ENCODE measurements at places on chromosomes 5 and 9.

DNA sequence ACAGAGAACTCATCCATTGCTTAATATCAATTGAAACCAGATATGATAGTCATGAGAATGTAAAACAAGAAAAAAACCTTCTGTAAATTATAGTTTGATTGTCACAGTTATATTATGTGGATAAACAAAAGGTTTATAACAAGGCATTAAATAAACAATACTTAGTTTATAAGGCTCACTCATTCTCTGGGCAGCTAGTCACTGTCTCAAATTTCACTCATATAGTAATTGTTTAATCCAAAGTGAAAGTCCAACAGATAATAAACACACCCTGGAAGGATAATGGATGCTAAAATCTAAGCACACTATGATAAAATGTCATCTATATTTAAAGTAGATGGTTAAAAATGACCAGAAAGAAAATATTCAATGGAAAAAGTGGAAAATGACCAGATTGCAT is 30.8 kb upstream of the SLC12A2 start:
- DNase-seq: no peak

DNA sequence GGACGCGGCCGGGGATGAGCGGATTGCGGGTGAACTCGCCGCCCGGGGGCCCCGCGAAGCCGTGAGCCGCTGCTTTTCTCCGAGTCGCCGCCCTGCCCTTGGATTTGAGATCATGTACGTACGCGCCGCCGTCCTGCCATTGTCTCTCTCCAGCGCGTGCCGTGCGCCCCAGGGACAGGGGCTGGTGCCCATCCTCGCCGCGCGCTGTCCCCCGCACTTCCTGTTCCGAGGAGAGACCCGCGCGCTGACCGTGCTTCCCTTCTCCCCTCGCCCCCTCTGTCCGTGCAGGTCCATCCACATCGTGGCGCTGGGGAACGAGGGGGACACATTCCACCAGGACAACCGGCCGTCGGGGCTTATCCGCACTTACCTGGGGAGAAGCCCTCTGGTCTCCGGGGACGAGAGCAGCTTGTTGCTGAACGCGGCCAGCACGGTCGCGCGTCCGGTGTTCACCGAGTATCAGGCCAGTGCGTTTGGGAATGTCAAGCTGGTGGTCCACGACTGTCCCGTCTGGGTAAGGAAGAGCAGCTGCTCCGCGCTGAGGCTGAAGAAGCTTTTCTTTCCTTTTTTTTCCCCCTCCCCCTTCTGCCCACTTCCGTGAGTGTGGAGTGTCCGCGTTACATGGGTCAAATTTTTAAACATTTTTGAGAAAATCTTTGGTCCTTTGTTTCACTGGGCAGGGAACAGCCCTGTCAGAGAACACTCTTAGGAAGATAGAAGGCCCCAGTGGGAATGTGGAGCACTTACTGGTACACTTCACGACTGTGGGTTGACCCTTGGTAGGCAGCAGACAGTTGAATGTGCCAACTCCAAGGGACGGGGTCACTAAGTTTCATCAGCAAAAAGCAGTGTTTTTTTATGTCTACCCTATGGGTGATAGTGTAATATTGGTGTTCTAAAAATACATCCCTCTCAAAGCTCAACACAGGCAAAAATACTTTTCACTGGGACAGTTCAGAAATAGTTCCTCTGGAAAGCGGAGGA is 727 bp downstream of the RHOBTB3 start:
- DNase-seq: peak; percentile 59

DNA sequence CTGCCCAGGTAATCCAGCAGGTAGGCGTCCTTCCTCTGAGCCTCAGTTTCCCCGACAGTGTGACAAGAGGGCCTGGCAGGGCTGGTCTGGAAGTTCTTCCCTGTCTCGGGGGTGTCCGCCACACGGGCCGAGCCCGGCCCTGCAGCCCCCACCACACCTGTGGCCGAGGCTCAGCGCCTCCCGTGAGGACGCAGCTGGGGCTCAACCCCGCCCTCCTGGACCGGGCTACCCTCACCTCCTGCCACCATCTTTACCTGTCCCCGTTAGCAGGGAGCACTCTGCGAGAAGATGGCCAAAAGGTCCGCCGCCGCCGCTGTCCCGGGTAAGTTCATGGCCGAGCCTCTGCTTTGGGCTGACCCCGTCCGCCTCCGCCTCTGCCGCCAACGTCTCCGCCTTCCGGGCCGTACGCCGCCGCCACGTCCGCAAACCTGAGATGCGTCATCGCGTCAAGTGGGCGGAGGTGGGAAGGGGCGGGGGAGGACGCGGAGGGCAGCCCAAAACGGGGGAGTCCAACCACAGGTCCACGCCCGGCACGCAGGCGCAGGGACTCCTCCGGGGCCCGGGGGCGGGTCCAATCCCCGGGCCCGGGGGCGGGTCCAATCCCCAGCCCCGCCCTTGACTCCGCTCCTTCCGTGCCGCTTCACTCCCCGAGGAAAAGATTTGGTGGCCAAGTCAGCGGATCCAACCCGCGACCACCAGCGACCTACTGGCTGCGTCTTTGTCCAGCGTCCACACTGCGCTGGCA is at the start of gene LYSMD3:
TSS of gene LYSMD3 (minus strand) at position 391 of the 745 bp plus-strand sequence. CDS start 4,295 bp downstream, outside the sequence.
- peak; percentile 98 for DNase-seq

- DNase-seq: no peak
These were observed 49.5 kb upstream of the TGFBR1 start for GRCh38 chr9:99055384-99055783.

GRCh38 chr5:7844901-7845300 is 6.0 kb downstream of the CFAP90 start:
- DNase-seq: no peak

All from fibroblast of villous mesenchyme (primary cell).